ENCODE measurements at places on chromosomes 7 and 10.

DNA sequence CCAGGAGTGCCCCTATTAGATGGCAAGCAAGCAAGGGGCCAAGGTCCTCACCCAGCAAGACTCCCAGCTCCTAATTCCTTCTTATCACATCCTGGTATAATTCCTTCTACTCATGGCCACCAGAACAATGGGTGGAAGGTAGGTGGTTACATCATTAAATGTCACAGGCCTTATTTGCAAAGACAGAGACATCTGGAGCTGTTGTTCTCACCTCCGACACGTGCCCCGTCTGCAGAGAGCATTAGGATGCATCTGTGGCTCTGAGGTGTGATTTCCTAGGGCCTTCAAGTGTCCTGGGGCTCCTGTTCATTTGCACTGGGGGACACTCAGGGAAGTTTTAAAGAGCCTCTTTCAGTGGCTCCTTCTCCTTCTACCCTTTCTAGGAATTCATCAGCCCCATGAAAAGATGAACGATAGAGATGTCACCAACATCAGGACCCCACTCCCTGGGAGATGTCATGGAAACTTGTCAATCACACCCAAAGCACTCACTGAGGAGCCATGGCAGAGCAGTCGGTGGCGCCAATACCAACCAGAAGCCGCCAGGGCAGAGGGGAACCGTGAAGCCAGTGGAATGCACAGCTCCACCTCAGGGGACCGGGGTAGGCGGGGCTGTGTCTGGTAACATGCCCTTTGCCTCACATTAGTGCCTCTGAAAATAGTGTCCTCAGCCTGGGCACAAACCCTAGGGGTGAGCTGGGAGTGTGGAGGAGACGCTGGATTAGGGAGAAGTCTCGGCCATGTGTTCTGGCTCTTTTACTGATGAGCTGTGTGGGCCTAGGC lies 2.9 kb upstream of the ATP6V0E2 start:
- DNase-seq = no peak

DNA sequence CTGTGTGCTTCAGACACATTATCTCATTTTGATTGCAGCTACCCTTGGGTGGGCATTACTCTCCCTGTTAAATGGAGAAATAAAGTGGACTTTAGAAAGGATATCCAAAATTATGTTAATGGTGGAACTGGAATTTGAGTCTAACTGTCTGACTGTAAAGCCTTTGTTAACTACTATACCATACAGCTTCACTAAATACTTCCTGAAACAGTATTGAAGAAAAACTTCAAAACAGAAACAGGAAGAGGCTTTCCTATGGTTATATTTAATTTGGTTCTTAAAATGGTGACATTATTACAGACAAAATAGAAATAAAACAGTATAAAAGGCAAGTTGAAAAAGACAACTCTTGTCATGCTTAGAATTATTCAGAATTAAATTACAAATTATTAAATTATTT lies 25.0 kb downstream of the SPAG6 start:
- no peak for DNase-seq

DNA sequence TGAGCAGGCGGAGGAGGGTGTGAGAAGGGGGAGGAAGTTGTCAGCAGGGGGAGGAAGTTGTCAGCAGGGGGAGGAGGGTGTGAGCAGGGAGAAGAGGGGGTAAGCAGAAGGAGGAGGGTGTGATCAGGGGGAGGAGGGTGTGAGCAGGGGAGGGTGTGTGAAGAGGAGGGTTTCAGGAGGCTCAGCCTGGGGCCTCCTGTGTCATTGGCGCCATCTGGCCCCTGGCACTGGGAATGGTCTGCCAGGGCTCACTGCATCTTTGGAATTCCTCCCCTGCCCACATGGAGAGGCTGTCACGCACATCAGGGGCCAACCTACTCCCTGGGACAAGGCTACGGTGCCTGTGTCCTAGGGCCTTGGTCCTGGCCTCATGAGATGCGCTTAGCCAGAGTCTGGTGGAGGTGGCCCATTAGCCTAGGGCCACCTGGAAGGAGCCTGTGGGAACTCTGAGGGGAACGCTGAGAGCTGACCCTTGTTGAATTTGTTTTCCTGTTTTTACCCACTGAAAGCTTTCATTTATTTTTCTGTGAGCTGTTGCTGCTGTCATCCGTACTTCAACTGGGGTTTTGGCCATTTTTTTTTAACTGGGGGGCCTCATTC lies 18.0 kb downstream of the CAMK2B start:
- DNase-seq = no peak

- no peak for DNase-seq
These were observed 146.1 kb upstream of the TMEM196 start for GRCh38 chr7:19919261-19920095.

DNA sequence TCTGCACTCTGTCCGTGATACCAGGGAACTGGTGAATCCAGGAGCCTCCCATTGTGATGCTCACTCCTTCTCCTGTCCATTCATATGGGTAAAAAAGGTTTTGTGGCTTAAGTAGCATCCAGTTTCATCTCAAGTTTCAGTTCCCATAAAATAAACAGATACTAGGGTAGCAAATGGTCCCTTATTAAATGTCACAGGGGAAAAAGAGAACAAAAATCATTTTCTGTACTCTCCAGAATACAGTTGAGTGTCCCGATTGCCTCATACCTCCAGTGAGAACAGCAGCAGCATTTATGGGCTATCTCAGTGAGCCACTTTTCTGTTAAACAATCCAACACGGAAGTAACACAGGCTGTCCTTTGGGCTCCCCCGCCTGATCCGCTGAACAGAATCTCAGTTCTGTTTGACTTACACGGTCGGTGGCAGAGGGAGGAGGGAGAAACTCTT lies 179.6 kb downstream of the CELF2 start:
- no peak for DNase-seq

DNA sequence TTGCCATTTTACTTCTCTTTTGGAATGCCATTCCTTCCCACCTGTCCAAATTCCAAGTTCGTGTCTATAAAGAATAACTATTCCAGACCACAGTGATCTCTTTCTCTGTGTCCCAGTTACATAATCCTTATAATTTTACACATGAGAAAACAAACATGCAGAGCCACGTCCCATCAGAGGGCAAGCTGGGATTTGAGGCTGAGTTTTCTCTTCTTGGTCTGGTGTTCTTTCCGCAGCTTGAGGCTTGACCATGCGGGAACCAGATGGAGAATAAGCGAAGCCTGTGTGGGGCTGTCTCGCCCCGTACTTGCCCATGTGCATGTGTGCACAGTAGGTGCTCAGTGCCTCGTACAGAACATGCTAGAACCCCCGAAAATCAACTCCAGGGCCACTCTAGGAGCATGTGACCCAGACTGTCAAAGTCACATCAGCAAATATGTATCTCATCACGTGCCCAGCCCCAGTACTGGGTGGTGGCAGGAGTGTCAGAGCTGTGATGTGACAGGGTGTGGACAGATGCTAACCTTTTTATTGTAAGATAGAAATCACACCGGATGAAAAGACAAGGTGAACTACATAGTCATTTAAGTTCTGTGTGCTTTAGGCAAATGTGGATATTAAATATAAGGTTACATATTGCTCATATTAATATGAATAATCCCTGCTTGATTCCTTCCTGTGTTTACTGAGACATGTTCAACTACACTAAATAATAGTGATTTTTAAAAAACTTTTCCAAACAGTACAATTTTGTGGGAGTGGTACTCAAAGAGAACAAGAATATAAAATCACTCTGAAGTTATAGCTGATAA lies 3.2 kb downstream of the INSIG1 start:
- no peak for DNase-seq

GRCh38 chr7:148485618-148486017 lies 104.9 kb upstream of the C7orf33 start:
- no peak for DNase-seq

GRCh38 chr10:101489355-101489754 lies 98.7 kb downstream of the POLL start:
- DNase-seq = no peak

DNA sequence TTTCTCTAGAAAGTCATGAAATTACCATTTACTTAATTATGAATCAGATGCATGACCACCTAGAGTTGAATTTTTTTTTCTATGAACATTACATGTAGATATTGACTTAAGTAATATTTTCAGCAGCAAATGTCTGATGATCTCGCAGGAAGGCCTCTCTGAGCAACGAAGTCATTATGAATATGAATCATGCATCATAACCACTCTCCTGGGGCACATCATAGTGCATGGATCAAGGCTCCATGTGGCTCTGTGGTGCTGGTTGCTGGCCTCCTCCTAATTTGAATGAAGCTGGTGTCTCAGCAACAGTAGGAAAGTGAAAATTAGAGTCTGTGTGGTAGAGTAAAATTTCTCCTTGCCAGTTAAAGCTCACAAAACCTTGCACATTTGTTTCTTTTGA lies 121.4 kb upstream of the INHBA start:
- no peak for DNase-seq

GRCh38 chr10:45395554-45395953 lies 21.5 kb downstream of the ALOX5 start:
- no peak for DNase-seq

- DNase-seq = no peak
These were observed 43.0 kb upstream of the CDK1 start for GRCh38 chr10:60735244-60735643.

DNA sequence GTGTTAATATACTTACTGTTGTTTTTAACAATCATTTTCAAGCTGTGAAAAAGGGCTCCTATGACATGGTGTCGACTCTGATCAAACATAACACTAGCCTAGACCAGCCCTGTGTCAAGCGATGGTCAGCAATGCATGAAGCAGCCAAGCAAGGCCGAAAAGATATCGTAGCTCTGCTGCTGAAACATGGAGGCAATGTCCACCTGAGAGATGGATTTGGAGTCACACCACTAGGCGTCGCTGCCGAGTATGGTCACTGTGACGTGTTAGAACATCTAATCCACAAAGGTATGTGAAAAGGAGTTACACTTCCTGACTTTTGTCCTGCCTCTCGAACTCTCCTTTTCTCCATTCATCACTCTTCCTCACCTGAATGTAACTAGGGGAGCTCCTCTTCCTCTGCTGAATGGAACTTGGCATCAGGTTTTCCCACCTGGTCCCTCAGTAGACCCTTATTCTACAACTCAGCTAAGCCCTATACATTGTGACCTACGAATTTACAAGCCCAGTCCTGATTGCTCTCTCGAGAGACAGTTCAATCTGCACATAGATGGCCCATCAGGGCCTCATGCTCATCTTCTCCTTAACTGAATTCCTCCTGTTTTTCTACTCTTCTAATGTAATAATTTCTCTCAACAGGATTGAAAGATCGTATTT lies 23.0 kb downstream of the ASB15 start:
- DNase-seq = peak; percentile 4

DNA sequence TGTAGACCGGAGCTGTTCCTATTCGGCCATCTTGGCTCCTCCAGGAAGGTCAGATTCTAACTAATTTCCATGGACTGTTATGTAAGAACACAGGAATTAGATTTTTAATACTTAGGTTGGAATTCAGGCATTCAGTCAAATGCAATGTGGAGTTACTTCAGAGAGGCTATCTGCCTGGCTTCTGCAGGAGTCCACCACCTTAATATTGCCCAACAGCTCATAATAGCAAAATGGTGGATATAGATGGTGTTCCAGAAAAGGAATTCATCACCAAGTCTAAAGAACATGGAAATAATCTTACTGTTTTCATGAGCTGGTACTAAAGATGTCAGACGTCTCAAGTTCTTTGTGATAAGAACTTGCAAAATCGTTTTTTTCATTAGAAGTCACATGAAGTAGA lies 39.5 kb downstream of the CRHR2 start:
- DNase-seq = no peak

DNA sequence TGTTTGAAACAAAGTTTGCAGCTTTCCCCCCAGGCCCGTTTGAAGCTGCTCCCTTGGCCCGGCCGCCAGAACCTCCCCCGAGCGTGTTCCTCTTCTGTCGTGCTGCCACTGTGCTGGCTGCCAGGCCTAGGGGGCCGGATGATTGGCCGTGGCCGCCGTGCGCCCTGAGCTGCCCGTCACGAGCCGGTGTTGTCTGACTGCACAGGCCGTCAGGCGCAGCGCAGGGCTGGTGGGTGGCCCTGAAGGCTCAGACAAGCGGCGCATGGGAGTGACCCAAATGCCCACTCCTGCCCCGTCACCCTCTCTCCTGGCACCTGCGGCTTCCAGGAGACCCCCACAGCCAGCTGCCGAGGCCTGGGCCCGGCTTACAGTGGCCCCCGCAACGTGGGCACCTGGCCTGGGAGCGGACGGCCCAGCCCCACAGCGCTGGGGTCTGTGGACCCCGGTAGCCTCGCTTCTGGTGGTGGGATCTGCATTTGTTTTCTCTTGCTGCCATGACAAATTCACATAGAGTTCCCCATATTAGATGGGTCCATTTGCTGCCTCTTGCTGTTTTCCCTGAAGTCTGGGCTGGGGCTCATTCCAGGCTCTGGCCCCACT lies 13.1 kb downstream of the JAKMIP3 start:
- no peak for DNase-seq

DNA sequence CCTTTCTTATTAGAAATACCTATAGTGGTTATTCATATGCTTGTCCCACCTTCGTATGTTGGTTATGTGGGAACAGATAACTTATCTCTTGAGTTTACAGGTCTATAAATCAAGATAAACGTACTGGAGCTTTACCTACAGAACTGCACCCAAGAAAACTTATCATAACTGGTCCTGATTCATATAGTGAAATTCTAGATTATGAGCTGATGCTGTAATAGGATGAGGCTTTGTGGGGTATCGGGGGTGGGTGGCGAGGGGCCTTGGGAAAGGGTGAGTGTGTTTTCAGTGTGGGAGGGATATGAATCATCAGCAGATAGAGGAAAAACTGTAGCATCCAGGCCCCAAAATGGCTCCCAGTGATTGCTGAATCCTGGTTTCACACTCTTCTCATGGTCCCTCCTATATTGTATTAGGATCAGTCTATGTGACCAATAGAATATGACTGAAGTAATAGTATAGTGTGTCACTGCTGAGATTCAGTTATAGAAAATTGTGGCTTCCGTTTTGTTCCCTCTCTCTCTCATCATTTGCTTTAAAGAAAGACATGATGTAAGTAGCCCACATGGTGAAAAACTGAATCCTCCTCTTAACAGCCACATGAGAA lies 706.8 kb upstream of the LRRTM3 start:
- no peak for DNase-seq

- no peak for DNase-seq
These were observed 146.0 kb downstream of the SND1 start for GRCh38 chr7:127798023-127798422.

DNA sequence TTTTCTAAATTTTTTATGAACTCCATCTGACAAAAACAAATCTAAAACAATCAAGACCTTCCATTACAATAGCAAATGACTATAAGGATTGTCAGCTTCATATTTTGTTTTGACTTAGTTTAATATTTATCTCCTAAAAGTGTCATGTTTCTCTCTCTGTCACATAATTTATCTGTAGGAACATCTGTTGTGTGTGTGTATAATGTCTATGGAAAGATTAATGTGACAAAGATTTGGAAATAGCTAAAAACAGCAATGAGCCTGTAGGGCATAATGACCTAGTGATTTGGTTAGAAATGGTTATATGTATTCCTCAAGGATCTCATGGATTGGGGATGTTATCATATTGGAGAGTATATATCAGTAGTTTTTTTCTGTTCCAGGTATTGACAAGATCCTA lies 69.6 kb upstream of the MDFIC start:
- DNase-seq = no peak

- DNase-seq = no peak
These were observed 81.6 kb downstream of the TES start for GRCh38 chr7:116291937-116292336.
